ENCODE measurements at places on chromosomes 12 and 14.

- no peak for DNase-seq
Observed at GRCh38 chr12:11826574-11826973, 177.1 kb downstream of the ETV6 start.

DNA sequence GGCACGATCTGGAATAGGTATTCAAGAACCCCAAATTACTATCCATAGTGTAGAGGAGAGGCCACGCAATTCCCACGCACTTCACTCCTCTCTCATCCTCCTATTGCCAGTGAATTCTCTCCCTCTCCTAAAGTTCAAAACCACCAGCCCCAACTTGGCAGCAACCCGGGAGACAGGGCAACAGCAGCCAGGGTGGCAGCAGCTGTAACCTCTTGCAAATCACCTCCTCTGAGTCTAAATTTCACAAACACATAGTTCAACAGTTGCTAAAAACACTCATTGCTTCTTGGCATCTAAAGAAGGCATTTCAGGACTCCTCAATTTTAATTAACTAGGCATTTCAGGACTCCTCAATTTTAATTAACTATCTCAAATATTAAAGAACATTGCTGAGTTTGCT is 37.7 kb upstream of the MANSC4 start:
- no peak for DNase-seq

DNA sequence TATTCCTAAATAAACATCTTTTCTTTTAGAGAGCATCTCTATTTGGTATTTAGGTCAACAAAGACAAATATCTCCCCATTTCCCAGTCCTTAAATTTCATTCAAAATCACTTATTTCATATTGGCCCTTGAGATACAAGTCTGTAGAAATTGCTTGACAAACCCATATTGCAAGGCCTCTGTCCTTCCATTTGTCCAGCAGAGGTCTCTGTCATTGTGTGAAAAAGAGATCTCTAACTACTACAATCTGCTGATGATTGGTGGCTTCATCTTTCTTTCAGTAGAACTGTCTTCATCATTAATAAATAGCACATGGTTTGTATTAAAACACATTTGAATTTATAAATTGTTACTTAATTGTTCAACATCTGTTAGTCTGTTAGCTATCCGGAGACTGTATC is 252.6 kb downstream of the ACSS3 start:
- DNase-seq: no peak

DNA sequence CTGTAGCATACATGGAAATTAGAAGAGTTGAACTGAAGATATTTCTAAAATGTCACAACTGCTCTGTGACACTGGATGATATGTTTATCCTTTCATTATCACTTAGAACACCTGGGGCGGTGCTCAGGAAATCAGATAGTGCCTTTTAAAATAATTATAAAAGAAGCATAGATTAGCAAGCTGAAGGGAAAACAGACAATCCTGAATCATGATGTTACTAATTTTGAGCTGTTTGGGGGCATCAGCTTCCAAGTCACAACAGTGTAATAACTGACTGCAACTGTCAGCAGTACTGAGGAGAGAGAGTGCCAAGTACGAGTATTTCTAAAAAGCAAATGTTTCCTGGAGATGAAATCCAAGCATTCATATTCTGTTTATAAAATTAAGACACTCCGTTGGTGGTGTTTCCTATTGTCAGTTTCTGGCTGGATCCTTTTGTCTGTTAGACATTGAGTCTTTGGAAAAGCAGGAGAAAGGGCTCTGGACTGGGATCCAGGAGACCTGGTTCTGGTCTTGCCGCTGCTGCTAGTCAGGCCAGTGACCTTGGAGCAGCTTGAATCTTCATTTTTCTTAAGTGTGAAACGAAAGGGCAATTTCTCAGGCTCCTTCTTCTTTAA is 380.1 kb downstream of the EGLN3 start:
- DNase-seq: no peak

GRCh38 chr14:102920273-102920997 is 2.0 kb upstream of the AMN start:
- no peak for DNase-seq

- DNase-seq: no peak
Observed at GRCh38 chr14:95380350-95381042, 60.8 kb upstream of the CLMN start.

DNA sequence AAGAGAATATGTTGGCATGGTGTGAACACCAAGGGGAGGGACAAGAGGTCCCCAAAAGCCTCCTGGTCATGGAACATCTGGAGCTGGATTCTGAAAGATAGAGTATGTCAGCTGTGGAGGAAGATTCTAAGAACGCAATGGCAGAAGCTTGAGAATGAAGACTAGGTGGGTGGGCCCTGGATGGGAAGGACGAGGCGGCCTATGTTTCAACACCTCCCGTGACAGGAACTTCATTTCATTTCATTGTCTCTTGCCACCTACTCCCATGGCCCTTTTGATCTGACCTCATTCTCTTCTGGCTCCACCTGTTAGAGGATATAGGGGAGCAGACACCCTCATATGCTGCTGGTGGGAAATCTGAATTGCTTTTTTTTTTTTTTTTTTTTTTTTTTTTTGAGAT is 3.3 kb downstream of the UNG start:
- DNase-seq: no peak

DNA sequence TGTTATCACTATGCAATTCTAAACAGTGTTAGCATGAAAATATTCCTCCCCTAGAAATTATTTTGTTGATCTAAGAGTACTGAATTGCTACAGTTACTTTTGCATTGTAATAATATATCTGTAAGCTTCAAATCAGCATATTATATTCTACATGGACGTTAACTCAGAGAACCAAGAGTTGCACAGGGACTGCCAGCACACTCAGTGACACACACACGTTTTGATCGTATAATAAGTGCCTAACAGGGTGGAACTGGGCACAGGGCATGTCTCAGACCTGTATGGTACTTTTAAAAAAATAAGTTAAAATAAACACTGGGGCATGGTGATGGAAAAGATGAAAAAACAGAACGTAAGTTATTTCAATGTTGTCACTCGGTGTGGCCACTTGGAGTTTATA is 451.6 kb downstream of the RGS6 start:
- no peak for DNase-seq

- no peak for DNase-seq
Observed at GRCh38 chr12:50647479-50647878, 116.4 kb upstream of the ATF1 start.

DNA sequence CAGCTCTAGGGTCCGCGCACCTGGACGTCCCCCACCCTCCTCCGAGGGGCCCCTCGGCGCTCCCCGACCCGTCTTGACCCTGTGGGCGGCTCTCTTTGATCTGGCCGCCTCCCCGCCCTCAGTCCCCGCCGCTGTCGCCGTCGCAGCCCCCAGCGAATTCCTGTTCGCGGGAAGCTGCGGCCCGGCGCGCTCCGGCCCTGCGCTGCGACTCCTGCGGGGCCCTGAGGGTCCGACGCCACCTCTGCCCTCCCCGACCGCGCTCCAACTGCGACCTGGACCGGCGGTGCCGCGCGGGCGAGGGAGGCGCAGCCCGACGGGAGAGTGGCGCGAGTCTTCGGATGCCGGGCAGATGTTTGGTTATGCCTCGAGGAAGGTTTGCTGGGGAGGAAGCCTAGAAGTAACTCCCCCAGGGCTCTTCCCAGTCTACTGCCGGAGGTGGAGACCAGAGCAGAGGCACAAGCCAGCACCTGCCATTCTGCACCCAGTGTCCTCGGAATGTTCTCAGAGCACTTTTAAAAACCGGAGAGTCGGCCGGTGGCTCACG is 440 bp upstream of the ISM2 start:
- no peak for DNase-seq

DNA sequence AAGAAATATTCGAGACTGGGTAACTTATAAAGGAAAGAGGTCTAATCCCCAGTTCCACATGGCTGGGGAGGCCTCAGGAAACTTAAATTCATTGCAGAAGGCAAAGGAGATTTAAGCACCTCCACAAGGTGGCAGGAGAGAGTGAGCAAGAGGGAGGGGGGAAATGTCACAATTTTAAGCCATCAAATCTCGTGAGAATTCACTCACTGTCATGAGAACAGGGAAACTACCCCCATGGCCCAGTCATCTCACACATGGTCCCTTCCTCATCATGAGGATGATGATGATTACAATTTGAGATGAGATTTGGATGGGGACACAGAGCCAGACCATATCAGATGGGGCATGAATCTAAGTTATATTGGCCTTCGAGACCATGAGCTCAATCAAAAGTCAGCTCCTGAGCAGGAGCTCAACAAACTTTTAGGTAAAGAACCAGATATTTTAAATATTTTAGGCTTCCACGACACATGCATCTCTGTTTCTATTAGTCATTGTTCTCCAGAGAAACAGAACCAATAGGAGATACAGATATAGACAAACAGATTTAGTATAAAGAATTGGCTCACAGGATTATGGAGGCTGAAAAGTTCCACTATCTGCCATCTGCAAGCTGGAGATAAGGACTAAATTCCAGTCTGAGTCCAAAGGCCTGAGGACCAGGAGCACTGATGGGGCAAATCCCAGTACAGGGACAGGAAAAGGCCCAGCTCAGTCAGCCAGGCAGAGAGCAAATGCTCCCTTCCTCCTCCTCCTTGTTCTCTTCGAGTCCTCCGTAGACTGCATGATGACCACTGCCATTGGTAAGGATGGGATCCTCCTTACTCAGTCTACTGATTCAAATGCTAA is 24.9 kb downstream of the DGLUCY start:
- no peak for DNase-seq

GRCh38 chr12:89756585-89757398 is 48.2 kb upstream of the ATP2B1 start:
- no peak for DNase-seq

- DNase-seq: no peak
Observed at GRCh38 chr12:105561546-105562198, 231.2 kb downstream of the C12orf75 start.

- DNase-seq: no peak
Observed at GRCh38 chr12:32360956-32361355, 38.4 kb upstream of the FGD4 start.

Data from amygdala (tissue), 56 donors.